ENCODE measurements at places on chromosomes 12 and 14.

GRCh38 chr12:80100591-80100990 is 1.3 kb downstream of the OTOGL start:
- DNase-seq: no peak

DNA sequence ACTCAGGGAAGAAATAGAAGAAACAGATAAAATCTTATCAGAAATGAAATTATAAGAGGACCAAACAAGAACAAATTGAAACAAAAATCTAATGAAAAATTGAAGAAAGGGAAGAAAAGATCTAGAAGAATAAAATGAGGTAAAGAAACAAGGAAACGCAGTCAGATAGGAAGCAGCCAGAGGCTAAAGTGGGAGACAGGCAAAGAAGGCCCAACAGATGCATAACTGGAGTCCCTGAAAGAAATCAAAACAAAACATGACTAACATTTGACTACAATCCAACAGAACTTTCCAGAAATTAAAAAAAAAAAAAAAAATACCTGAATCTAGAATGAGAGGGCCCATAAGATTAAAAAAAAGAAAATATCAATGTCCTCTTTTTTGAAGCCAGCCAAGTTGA is 65.6 kb downstream of the AMN start:
- DNase-seq: no peak

DNA sequence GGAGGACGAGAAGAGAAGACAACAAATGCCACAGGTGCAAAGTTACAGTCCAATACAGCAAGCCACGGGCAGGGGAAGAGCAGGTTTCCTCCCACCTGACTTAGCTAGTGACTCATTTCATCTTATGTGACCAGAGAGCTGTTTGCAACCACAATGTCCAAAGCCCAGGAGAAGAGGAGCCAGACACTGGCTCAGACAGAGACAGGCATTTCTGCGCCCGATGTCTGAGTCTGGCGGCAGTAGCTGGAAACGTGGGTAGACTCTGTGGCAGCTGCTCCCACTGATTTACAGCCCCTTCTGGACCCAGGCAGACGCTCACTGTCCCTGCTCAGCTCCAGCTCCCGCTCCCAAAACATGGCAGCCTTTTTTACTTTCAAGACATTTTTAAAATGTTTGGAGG is 60.0 kb downstream of the CHGA start:
- DNase-seq: no peak

- DNase-seq: no peak
Observed at GRCh38 chr12:52081263-52081733, 1.8 kb downstream of the SMIM41 start.

DNA sequence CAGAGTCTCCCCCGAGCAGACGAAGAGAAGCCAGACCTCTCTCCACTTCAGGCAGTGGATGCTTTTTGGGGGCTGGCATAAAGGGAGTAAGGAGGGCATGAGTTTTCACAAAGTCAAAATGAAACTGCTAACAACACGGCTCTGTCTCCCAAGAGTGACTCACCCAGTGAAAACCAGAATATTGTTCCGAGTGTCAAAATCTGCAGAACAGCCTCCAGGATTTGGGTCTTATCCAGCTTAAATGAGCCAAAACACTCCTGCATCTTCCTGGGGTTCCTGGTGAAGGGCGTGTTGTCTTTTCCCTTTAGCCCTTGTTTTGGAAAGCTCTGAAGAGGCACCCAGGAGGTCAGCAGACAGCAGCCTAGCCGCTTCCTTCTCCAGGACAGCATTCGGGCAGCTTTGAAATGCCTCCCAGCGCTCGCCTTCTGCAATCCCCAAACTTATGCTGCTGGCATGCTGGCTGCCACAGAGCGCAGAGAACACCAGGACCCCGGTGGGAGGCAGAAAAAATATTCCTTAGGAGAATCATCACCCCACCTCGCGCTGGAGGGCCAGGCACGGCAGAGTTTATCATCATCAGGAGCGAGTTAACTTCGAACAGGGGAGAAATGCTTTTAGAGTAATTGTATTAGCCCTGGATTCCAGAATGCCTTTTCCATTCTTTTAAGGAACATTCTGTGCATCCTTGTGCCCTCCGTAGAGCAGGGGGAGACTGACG is 117.7 kb upstream of the NCOR2 start:
- peak; percentile 55 for DNase-seq

- DNase-seq: peak; percentile 67
Observed at GRCh38 chr14:104784846-104785707, 10.5 kb downstream of the AKT1 start.

- DNase-seq: no peak
Observed at GRCh38 chr14:73503648-73504047, 12.9 kb downstream of the RIOX1 start.

DNA sequence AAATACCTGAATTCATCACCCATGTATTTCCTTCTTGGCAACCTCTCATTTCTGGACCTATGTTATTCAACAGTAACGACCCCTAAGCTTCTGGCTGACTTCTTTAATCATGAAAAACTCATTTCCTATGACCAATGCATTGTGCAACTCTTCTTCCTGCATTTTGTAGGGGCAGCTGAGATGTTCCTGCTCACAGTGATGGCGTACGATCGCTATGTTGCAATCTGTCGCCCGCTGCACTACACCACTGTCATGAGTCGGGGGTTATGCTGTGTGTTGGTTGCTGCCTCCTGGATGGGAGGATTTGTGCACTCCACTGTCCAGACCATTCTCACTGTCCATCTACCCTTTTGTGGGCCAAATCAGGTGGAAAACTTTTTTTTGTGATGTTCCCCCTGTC is 356 bp downstream of the OR4Q2 start:
- no peak for DNase-seq

All from dorsolateral prefrontal cortex (tissue), 122 donors.